NCI-H2171 (cell line): ENCODE measurements at places on chromosomes 3 and 15.

DNA sequence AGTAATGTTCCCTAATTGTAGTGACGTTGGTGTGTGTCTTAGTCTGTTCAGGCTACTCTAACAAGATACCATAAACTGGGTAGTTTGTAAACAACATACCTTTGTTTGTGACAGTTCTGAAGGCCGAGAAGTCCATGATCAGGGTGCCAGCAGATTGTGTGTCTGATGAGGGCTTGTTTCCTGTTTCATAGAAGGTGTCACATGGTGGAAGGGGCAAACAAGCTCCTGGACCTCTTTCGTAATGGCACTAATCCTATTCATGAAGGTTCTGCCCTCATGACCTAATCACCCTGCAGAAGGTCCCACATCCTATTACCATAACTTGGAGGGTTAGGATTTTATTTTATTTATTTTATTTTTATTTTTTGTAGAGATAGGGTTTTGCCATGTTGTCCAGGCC is 11.1 kb downstream of the ATXN7 start:
- DNase-seq, result no peak

DNA sequence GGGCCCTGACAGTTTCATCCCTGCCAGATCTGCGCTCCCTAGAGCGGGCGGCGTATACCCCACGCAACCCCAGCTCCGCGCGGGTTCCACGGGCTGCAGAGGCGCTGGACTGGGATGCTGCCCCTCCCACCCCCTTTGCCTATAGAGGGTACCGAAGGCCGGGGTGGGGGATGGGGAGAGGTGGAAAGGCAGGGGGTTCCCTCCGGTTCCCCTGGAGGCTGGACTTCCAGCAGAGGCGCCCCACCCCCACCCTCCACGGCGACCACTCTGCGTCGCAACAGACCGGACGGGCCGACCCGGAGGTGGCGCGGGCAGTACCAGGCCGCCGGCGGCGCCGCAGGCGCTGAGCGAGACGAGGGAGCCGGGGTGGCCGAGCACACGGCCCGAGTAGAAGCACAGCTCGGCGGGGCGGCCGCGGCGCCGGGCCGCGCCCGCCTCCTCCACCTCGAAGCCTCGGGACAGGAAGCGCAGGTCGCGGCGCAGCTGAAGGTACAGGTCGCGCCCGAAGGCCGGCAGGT is 995 bp downstream of the ADAMTS17 start:
- DNase-seq, result no peak

- DNase-seq, result no peak
Measured at GRCh38 chr3:174089592-174089991, 692.0 kb downstream of the NLGN1 start.

- no peak for DNase-seq
Measured at GRCh38 chr3:124620600-124621063, 109.6 kb upstream of the UMPS start.

- no peak for DNase-seq
Measured at GRCh38 chr3:64502284-64502683, 185.5 kb downstream of the ADAMTS9 start.

DNA sequence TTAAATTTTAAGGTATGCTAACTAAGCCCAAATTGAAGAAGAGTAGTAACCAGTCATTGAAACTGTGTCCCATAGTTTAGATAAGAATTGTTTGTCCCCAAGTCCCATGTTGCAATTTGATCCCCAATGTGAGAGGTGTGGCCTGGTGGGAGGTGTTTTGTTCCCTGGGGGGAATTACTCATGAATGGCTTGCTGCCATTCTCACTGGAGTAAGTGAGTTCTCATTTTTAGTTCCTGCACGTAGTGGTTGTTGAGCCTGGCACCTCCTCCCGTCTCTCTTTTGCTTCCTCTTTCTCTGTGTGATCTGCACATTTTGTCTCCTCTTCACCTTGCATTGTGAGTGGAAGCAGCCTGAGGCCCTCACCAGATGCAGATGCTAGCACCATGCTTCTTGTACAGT is 1271.0 kb downstream of the NSUN3 start:
- DNase-seq, result peak; percentile 79
